ENCODE measurements at places on chromosomes 2 and 18.

DNA sequence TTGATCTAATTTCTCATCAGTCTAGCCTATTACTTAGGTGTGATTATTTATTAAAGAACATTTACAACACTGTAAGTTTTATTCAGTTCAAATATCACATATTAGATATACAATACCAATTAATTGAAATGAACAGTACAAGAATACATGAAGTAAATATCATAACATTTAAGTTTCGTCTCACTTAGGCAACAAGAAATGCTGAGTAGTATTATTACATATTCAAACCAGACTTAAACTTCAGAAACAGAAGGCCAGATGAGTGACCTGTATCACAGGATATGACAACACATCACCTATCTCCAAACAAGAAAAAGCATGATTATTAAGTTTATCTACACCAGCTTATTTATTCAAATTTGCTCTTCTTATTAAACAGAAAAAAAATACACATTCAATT lies 48.9 kb downstream of the LONRF2 start:
- DNase-seq: no peak

DNA sequence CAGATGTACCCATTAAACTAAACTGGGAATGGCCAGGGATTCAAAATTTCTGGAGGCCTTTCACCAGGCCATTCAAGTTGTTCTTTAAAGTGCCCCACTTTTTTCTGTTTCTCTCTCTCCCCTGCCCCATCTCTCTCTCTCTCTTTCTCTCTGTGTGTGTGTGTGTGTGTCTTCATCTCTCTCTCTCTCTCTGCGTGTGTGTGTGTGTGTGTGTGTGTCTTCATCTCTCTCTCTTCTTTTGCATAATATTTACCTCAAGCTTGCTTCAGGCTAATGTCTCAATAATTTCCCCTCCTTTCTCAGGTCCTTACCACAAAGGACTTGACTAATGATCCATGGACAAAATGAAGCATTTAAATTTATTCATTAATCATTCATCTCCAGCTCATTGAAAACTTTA lies 164.2 kb upstream of the KLHL14 start:
- DNase-seq: no peak

DNA sequence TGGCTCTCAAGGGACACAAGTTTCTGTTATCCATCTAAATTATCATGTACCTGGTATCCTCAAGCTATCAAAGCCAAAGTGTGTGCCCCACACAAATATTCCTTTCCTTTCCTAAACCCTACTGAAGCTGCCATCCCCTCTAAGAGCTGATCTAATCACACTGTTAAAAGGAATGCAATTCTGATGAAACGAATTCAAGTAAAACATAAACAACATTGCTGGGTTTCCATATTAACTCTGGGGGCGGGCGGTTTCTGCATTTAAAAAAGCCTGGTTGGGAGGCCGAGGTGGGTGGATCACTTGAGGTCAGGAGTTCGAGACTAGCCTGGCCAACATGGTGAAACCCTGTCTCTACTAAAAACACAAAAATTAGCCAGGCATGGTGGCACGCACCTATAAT lies 41.9 kb upstream of the PCBP1 start:
- no peak for DNase-seq

DNA sequence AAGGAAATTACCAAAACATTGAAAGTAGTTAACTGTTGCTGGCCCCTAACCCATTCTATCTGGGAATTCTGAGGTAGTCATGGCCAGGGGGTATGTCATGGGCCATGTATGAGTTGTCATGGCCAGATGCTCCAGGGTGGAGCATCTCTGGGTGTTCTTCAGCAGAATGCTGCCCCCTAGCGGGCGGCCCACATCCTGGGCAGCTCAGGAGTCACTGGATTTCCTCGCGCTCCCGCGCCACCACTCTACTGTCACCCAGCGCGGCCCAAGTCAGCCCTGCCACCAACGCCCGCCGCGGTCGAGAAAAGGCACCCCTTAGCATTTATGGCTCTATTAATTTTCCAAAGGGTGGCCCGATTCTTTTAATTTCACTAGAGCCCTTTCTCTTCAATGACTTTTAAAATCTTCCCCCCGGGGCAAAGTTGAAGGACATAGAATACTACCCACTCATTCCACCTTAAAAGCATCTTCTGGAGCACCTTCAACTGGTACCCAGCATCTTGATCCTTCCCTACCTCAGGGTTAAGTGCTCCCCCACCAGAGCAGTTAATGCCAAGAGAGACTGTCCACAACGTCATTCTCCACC lies 41.6 kb downstream of the PKDCC start:
- peak; percentile 63 for DNase-seq

DNA sequence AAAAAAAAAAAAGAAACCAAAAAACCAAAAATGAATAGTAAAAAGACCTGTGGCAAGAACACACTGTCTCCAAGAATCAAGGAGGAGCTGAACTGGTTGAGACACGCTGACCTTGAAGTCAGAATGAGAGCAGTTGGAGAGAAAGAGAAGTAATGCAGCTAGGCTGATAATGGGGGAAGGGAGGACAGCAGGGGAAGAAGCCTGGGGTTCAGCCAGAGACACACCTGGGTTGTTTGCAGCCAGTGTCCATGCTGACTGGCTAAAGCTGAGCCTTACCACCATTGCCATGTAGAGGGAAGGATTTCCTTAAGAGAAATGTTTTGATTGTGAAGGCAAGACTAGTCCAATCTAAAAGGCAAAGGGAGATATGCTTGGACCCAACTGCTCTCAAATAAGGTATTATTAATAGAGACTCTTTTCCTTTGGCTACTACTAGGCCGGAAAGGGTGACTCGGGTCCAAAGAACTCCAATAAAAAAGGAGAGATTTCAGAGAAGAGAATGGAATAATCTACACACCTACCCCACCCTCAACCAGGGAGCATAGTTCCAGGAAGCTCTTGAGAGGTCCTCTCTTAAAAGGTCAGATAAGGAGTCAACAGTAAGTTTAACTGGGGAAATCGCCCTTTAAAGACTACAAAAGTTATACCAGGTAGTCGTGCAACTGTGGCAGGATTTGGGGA lies 25.2 kb upstream of the REL start:
- DNase-seq: no peak

DNA sequence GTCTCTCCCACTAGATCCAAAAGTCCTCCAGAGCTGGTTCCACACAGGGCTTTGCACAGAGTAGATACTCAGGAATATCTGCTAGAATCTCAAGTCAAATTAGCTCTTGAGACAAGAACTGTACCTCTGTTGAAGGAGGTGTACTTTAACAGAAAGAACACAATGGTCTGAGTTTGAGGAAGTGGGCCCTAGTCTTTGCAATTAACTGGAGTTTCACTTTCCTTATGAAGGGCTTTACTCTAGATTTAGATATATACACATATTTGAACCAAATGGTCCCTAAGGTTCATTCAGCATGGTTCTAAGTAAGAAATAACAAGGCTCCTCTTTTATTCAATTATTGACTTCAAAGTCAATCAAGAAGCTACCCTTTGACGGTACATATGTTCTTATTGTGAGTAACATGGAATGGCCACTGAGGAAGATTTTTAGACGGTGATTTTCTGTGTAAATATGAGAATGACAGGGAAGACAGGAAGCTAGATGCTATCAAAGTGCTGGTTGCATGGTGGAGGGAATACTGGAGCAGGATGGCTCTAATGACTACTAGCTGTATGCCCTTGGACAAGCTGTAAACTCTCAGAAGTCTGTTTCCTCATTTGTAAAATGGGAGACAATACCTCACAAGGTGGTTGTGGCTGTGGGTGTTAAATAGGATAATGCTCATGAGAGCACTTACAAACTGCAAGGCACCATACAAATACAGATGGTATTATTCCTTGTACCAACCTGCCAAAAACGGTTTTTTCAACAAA lies 73.5 kb upstream of the SERTAD2 start:
- DNase-seq: no peak

DNA sequence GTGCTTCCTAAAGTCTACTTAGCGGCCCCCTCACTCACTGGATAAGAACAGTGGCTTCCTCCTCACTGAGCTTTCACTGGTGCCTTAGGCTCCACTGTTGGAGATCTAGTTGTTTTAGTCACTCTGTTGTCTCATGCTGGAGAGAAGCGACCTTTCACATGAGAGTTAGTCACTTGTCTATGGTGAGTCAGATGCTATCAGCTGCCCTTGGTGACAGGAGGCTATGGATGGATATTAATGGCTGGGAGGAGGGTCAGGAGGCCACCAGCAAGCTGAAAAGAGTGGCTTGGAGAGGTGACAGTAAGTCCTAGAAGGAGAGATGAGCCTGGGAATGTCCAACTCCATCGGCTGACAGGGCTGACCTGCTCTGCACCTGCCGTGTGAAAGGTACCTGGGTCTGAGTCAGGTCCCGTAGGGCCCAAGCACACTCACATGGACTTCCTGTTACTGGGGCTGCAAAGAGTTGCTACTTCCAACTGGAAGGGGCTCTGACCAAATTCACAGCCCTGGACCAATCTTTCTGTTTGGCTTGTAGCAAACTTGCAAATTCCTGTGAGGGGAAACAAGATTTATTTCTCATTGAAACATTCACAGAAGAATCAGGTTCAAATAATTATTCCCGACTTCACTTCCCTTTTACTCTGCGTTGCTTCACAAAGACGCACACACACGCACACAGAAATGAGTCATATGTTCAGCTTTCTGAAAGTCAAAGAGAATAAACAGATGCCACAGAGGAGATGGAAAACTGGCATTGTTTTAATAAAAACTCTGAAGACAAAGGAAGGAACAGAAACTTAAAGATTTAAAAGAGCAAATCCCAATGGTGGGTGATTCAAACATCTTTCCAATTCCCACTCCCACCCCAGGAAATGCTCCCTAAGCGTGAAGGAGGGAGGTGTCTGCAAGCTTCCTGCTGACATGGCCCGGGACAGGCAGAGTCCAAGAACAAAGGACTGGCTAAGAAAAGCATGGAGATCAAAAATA lies 203.5 kb upstream of the TWIST2 start:
- DNase-seq: no peak

DNA sequence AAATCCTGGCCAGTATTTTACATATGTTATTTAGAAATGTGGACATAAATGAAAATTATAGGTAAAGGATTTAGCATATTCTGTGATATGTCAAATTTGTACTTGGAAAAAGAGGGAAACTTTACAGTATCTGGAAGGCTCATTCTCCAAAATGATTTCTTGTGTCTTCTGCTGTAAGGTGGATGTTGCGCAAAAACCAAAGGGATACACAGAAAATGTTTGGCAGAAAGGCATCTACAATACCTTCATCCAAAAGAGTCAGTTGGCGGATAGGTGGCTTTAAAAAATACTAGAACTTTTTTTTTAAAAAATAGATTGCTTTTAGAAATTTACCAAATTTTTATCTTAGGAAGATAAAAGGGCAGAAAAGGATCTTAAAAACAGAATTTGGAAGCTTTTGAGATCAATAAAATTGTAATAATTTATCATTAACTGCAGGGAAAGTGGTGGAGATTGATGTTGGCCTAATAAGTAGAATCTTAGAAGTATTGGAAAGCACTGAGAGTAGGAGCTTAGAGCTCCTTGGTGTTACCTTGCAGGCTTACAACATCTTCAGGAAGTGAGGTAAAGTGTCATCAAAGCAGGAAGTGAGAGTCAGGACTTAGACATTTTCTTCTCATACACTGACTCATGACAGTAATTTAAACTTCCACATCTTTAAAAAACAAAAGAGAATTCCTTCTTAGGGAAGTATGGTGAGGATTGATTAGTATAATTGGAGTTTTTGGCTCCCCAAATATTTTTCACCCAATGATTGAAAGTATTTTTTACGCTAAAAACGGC lies 2.1 kb downstream of the NABP1 start:
- DNase-seq: no peak

- DNase-seq: no peak
Measured at GRCh38 chr18:79361766-79362522, 33.8 kb upstream of the NFATC1 start.

DNA sequence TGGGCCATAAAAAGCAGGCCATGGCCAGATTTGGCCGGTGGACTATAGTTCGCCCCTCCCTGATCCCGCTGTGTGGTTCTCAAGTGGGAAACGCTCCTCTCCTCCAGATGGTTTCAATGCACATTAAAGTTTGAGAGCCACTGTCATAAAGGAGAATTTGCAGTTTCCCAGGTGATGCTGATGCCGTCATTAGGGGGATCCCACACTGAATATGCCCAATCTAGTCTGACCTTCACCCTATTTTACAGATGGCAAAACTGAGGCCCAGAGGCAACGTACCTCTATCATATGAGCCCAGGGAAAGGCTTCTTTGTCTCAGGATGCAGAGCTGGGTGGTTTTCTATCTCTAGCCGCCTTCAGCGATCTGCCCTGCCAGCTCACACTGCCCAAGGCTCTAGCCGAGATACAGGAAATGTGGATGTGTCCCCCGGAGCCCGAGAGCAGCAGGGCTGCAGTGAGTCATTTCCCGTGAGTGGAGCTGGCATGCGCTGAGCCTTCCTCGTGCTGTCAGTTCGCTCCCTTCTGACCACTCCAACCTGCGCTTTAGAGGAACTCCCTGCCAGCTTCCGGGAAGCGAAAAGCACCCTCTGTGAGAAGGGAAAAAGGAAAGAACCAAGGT lies 116.2 kb downstream of the SMAD7 start:
- DNase-seq: peak; percentile 89

DNA sequence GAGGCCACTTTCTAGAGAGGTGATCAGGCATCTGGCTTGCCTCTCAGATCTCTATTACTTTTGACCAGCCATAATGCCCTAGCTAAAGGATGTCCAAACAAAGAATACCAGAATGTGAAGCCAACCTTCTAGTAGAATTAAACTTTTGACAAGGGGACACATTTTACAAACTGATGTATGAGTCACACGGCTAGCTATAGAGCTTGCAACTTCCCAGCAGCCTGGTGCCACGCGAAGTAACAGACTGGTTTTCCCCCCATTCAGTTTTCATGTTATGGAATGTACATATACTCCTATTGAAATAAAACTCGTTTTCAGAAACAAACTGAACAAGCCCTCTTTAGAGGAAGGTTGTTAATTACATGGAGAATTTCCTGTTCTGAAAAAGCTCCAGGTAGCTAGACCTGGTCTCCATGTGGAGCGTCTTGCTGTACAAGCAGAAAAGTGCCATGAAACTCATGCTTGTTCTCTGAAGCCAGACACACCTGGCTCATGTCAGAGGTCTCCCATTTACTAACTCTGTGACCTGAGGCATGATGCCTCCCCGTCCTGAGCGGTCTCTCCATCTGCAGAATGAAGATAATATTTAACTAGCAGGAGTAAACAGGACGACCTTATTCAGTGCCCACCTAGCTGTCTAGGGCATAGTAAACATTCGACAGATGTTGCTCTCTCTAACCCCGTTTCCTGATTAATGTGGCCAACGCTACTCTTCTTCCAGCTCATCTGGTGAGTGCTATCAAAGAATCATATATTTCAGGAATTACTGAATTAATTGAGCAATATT lies 81.5 kb upstream of the MAP3K20 start:
- no peak for DNase-seq
